Hippocampal formation (tissue), 2 donors: ENCODE measurements at places on chromosomes 7 and 10.

DNA sequence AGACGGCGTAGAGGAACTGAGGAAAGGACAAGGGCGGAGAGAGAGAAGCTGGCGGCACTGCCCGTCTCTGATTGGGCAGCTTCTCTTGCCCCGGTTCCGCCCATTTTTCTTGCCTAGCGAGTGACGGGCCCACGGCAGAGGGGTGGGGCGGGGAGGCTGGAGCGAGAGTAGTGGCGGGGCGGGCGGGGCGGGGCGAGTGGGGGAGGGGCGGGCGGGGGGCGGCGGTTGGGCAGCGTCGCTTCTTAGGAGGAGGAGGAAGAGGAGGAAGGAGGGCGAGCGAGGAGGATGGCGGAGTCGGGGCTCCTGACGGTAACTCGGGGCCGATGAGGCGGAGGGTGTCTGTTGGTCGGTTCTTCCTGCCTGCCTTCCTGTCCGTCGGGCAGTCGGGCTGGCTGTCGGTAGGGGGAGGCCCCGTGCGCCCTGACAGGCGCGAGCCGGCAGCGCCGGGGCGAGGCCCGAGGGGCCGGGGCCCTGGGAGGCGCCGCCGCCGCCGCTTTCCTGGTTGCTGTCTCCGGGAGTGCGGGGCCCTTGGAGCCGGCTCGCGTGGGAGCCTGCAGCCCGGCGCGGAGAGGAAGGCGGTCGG lies at the start of gene SHOC2:
SHOC2 (plus strand) TSS at position 256 of the 583 bp plus-strand sequence. CDS start 44,755 bp downstream, outside the sequence.
- peak; percentile 99 for DNase-seq

DNA sequence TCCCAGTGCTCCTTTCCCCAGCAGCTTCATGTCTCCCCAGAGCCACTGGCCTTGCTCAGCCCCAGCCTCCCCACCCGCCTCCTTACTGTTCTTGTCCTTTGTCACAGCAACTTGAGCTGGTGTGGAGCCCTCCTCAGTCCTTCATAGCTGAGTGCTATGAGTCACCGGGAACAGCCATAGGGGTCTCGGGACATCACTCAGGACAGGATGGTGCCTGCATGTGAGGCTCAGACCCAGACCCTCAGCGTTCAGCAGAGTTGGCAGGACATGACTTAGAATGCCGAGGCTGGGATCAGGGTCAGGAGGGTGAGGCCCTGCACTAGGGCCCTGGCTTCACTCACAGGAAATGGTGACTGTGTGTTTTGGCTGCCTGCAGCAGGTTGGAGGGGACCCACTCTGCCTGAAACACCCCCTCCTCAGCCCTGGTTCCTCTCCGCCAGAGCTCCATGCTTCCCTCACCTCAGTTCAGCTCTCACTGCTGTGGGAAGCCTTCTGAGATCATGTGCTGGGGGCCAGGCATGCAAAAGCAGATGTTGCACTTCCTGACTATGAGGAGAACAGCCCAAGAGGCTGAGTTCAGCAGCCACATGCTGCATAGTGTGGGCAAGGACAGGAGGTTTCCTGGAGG lies 40.7 kb upstream of the GJD4 start:
- DNase-seq: no peak

DNA sequence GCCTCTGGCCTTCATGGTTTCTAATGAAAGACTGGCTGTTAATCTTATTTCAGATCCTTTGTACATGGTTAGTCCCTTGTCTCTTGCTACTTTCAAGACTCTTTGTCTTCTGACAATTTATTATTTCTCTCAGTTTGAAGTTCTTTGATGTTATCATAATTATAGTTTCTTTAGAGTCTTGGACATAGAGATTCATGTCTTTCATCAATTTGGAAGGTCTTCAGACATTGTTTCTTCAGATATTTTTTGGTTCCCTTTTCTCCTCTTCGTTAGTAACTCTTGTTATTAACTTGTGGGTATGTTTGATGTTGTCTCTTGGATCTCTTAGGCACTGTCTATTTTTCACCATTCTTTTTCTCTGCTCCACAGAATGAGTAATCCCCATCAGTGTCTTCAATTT lies 8.7 kb downstream of the ZNF37A start:
- DNase-seq: no peak

GRCh38 chr7:28381466-28381865 lies 30.9 kb upstream of the CREB5 start:
- DNase-seq: no peak

GRCh38 chr10:62650411-62650810 lies 154.1 kb upstream of the ADO start:
- DNase-seq: no peak

DNA sequence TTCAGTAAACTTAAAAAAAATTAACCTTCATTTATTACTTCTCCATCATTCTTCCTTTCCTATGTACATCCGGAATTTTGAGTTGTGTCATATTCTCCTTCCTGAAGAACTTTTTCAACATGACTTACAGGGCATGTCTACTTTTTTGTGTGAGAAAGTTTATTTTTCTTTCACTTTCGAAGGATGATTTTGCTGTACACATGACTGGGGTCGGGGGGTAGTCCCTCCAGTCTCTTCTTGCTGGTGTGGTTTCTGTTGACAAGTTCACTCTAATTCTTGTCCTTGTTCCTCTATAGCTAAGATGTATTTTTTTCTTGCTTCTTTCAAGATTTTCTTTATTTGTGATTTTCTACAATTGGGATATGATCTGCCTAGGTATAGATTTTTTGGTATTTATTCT lies 55.8 kb downstream of the INPP5A start:
- no peak for DNase-seq

GRCh38 chr7:2211259-2211880 lies 21.4 kb downstream of the MAD1L1 start:
- no peak for DNase-seq

DNA sequence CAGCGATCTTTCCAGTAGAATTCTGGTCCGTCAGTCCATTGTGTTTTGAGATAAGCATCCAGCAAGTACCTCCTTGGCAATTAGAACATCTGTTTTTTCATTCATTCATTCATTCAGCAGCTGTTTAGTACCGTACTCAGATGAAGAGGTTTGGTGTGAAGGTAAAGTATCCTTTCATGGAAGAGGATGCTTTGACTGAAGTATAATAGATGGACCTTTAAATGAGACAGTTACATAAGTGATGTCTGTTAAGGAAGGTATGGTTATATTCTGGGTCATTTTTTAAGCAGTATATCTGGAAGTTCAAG lies 1.2 kb downstream of the MAPK8 start:
- no peak for DNase-seq

GRCh38 chr10:84563868-84564267 lies 235.5 kb downstream of the CCSER2 start:
- no peak for DNase-seq

- no peak for DNase-seq
Observed at GRCh38 chr7:37495574-37496184, 47.0 kb upstream of the ELMO1 start.
